ENCODE measurements at places on chromosomes 5 and 9.
A peak's percentile ranks its signal among the peaks of the same experiment; 100 is the strongest.

DNA sequence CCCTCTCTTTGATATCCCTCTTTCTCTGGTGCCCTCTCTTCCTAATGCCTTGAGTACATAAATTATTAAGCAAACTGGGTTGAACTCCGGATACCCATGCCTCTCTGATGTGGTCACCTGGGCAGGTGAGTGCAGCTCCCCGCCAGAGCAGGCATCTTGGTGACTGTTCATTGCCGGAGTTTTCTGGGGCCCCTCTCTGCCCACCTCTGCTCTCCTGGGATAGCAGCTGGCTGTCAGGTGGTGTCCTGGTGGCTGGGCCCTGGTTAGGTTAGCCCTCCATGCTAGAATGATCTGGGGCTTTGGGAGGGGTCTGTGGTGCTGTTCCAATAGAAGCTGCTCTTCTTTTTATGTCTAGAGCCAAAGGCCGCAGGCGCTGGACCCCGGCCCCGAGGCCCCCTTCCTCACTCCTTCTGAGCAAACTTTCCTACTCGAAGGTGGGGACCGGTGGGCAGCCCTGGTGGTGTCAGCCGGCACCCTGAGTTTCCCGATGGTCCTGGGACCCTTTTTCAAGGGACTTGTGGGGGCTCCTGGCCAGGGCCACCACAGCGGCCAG is 4.9 kb upstream of the SCGB3A1 start:
- DNase-seq: peak; percentile 49

DNA sequence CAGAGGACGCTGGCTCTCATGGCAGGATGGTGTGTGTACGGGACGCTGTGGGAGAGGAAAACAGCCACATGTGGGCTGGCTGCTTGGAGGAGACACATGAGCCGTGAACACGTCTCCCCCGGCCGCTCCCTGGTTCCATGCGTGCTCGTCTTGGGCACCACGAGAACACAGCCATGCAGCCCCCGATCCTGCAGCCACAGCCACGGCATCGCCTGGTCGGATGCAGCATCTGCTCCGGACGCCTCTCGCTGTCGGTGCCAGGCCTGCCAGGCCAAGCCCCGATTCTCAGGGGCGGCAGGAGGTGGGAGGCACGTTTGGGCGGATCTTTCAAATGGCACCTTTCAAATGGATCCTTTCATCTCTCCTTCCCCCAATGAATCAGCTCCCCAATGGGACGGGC is 3.2 kb downstream of the LCN10 start:
- no peak for DNase-seq

DNA sequence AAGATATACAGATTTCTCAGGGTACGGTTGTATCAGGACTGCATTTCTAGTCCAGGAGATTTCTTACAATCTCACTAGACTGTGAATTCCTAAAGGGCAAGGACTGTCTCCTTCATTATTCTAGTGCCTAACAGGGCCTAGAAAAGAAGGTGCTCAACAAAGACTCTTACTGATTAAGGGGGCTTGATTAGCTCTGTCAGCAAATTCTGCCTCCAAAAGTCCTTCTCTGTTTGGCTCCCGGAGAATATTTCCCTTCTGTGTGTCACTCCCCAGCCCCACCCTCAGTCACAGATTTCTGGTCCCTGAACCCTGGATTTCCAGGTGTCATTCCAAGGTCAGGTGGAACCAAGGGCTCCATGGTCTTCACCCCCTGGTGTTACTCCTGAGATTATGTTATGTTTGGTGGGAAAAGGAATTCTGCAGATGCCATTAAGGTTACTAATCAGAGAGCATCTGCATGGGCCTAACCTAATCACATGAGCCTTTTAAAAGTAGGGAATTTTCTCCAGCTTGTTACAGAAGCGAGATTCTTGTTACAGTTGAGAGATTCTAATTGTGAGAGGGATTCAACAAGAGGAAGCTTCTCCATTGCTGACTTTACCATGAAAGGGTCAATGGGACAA is 167.7 kb upstream of the LHFPL2 start:
- DNase-seq: no peak

DNA sequence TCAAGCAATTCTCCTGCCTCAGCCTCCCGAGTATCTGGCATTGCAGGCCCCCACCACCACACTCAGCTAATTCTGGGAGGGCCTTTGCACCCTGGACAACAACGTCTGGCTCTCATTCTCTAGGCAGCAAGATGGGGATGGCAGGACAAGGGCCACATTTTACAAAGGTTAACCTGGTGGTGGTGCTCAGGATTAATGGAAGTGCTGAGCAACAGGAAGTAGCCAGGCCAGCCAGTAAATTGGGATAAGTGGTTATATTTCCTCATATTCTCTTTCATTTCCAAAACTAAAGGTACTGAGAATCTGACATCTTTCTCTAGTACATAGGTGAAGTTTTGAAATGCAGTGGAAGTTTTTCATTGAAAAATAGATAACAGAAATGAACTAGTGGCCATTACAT is 24.7 kb upstream of the ASPN start:
- DNase-seq: no peak

DNA sequence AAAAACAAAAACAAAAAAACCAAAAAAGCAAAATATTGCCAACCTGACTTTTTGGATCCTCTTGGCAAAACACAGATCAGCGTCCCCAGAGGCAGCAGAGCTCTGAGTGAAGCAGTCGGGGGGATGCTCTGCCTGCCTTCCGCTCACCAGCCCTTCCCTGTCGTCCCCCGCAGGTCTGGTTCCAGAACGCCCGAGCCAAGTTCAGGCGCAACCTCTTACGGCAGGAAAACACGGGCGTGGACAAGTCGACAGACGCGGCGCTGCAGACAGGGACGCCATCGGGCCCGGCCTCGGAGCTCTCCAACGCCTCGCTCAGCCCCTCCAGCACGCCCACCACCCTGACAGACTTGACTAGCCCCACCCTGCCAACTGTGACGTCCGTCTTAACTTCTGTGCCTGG is 20.7 kb downstream of the LHX2 start:
- DNase-seq: no peak

GRCh38 chr5:100623719-100624118 is 88.5 kb downstream of the FAM174A start:
- no peak for DNase-seq

GRCh38 chr5:6135977-6136376 is 242.4 kb downstream of the MED10 start:
- DNase-seq: no peak

GRCh38 chr5:107274571-107274970 is 396.2 kb downstream of the EFNA5 start:
- DNase-seq: no peak

DNA sequence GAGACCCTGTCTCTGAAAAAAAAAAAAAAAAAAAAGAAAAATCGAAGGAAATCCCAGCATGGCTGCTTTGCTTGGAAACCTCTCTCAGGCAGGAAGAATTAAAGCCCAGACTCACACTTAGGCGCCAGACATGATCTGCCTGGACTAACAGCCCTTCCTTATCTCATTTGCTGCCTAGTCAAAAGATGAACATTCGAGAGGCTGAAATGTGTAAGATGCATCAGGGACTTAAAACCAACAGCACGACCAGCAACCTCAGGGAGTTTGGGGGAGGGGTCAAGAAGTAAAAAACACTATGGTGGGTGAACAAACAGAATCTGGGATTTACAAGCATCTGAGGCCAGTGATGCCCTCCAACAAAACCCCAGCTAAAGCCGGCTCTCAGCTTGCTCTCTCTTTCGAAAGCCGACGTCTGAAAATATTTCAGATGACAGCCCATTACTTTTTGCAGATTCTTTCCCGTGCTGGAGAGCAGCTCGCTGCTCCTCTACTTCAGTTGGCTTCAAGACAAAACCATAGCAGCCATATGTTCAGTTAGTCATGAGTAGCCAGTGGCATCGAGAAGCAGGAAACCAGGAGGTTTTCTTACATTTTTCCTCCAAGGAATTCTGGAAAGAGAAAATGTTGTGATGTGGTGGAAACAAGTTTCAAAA is 249.9 kb downstream of the MARCHF11 start:
- DNase-seq: no peak

DNA sequence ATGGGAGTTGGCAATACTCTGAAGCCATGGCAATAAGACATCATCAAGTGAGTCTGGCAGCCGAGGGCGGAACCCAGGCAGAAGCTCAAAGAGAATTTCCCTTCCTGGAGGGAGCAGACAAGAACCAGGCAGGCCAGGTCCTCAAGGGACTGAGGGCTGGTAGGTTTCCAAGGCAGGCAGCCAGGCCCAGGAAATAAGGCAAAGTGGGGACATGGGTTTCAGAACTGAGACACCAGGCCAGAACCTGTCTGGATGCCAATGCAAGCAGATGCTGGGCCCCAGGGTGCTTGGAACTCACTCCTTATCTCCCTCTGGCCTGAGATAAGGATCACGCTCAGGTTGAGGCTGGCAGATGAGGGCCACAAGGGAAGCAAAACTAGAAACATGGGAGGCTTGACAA is 8.9 kb downstream of the TSSK1B start:
- no peak for DNase-seq

All from sciatic nerve (tissue), 2 donors.